ENCODE measurements at places on chromosomes 1 and 21. TPM values are rescaled to one million over a fixed set of nuclear protein-coding genes. Genes with fewer than 3 reads are reported as not detected.

- DNase-seq: no peak
- H3K4me1 ChIP-seq: no peaks in the 10 kb centered on the region
- no peaks in the 10 kb centered on the region for H3K27me3 ChIP-seq
- H3K27ac ChIP-seq: no peak overlapping the region
- H3K36me3 ChIP-seq: no peaks in the 10 kb centered on the region
- H3K4me3 ChIP-seq: no peak overlapping the region
These were observed 18.9 kb upstream of the IPP start for GRCh38 chr1:45769261-45769932.

- no peaks in the 10 kb centered on the region for H3K36me3 ChIP-seq
- no peak overlapping the region for H3K27ac ChIP-seq
- H3K27me3 ChIP-seq: no peaks in the 10 kb centered on the region
- DNase-seq: peak; percentile 40
- no peak overlapping the region for H3K4me3 ChIP-seq
These were observed 251.2 kb downstream of the RRAGC start for GRCh38 chr1:38608202-38608864.

DNA sequence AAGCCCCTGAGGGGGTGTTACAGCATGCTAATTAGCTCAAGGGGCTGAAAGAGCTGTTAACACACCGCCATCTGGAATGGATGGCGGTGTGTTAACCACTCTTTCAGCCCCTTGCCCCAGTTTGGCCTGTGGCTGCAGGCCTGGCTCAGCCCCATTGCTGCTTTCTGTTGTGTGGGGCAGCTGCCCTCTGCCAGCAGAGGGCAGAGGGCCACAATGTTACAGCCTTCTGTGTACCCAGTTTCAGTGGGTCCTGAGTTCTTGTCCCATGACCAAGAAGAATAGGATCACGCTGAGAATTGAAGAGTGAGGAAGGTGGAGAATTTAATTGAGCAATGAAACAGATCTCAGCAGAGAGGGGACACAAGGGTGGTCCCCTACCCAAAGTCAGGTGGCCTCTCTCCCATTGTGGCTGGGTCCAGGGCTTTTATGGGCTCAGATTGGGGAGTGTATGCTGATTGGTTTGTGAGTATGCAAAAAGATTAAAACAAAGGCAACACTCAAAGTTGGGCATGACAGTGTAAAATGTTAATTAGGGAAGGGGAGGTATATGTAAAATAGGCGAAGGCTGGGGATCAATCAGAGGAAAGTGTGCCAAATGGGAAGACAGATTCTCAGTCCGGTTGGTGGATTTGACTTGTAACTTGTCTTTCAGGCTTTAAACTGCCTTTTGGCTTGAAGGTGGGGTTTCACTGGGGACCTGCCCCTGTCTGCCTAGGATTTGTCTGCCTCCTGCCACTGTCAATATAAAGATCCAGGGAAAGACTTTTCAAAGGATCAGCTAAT lies 142.2 kb downstream of the RABGAP1L start:
- DNase-seq: no peak
- H3K4me1 ChIP-seq: no peaks in the 10 kb centered on the region
- H3K4me3 ChIP-seq: no peak overlapping the region
- no peaks in the 10 kb centered on the region for H3K27me3 ChIP-seq
- peaks cover 17% of the 10 kb centered on the region for H3K36me3 ChIP-seq
- no peak overlapping the region for H3K27ac ChIP-seq

DNA sequence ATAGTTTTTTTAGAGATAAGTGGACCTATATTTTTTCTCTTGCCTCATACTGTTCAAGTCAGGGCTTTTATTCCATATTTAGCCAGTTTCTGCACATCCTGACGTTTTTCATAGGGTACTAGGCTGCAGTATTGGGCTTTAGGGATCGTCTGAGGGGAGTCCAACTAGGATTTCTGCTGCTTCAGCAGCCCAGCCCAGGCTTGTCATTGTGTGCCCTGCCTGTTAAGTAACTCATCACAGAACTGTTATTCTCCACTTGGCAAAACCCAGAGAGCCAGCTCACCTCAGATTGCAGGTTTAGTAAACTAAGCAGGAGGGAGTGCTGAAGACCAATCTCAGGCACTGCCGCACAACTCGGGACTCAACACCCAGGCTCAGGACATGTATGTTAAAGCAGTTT lies 2.8 kb downstream of the GALNT2 start:
- H3K27ac ChIP-seq: no peak overlapping the region
- H3K27me3 ChIP-seq: no peaks in the 10 kb centered on the region
- H3K4me3 ChIP-seq: peak overlapping the region; percentile 86
- peaks cover 73% of the 10 kb centered on the region for H3K4me1 ChIP-seq
- peak; percentile 49 for DNase-seq
- no peaks in the 10 kb centered on the region for H3K36me3 ChIP-seq

DNA sequence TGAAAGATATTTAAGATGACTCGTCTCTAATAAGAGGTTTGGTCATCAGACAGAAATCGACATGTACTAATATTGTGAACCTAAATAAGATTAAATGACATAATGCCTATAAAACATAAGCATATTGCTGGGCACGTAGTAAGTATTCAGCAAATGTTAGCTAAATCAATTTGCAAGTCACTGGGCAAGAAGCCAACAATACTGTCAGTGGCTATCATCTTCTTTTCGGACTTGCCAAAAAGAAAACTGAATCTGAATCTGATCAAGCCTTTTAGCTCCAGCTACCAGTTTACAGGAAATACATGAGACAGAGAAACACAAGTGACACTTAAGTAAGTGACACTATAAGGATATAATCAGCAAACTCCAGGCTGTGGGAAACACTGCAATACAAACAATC lies 46.0 kb downstream of the RPL5 start:
- DNase-seq: no peak
- H3K4me3 ChIP-seq: no peak overlapping the region
- no peaks in the 10 kb centered on the region for H3K4me1 ChIP-seq
- no peaks in the 10 kb centered on the region for H3K36me3 ChIP-seq

DNA sequence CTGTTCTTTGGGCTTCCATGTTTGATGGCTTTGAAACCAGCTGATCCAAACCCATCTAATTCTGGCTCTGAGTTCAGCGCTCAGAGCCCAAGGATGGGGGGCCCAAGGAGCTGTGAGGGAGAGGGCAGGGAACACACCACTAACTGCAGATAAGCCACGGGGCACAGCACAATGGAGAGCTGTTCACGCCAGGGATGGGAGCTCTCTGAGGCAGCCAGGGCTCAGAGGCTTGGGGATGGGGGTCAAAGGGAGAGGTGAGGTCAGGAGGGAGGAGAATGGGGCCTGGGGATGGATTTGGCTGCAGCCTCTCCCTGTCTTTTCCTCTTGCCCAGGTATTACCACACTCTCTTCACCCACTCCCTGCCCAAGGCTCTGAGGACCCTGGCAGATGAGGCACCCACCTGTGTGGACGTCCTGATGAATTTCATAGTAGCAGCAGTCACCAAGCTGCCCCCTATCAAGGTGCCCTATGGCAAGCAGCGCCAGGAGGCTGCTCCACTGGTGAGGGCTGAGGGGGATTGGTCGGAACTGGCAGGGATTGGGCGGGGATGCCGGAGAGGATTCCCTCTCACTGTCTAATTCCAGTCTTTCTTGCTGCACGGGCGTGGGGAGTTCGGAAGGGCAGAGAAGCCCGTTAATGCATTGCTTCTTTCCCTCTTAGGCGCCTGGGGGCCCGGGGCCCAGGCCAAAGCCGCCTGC lies 11.3 kb downstream of the SLC30A2 start:
- DNase-seq: no peak
- H3K27me3 ChIP-seq: no peaks in the 10 kb centered on the region
- peak overlapping the region; percentile 85 for H3K27ac ChIP-seq
- peaks cover 13% of the 10 kb centered on the region for H3K4me1 ChIP-seq
- no peaks in the 10 kb centered on the region for H3K36me3 ChIP-seq

GRCh38 chr1:88802404-88802803 lies 89.0 kb downstream of the GTF2B start:
- no peaks in the 10 kb centered on the region for H3K27me3 ChIP-seq
- H3K36me3 ChIP-seq: no peaks in the 10 kb centered on the region
- no peak for DNase-seq
- no peak overlapping the region for H3K27ac ChIP-seq
- no peak overlapping the region for H3K4me3 ChIP-seq

DNA sequence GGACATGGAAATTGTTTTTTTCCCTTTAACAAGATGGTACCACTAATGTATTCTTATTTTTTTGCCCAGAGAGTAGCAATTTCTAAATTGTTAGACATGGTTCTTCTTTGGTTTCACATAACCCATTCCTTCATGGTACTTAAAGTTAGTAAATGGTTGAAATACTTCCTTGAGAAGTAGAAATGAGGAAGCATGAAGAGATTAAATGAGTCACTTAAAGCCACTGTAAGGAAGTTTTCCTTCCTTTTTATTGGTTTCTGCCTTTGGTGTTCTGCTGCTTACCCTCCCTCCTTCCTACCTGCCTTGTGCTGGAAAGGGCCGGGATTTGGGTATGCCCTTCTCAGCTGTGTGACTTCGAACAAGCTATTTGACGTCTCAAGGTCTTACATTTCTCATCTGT lies 101.0 kb downstream of the KIF26B start:
- no peak overlapping the region for H3K27ac ChIP-seq
- H3K27me3 ChIP-seq: no peaks in the 10 kb centered on the region
- H3K4me1 ChIP-seq: no peaks in the 10 kb centered on the region
- no peaks in the 10 kb centered on the region for H3K36me3 ChIP-seq
- no peak overlapping the region for H3K4me3 ChIP-seq
- no peak for DNase-seq

DNA sequence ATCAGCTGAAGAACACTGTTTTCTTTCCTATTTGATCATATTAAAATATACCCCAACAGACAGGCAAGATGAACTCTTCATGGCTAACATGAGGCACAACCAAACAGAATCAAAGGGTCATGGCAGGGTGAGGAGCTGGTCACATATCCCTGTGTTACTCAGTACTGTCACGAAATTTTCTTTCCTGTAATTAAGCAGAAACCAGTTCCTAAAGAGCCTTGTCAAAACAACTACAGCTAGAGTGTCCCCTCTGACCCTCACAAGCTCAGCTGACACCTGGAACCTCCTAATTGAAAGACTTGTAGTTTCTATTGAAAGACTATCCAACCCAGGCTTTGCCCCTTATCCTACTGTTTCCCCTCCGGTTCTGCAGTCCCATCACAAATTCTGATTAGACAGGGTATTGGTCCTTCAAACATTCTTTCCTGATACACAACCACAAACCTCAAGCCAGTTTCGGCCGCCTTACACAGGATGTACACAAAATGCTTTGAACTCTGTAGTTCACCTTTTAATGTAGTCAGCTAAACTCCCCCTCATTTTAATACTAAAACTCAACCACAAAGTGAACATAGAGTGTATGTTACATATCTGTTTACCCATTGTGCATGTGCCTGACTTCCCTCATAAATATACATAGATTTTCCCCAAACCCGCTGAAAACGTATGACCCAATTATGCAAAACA lies 651.9 kb downstream of the MRPL39 start:
- H3K4me1 ChIP-seq: no peaks in the 10 kb centered on the region
- H3K4me3 ChIP-seq: no peak overlapping the region
- no peaks in the 10 kb centered on the region for H3K27me3 ChIP-seq
- no peaks in the 10 kb centered on the region for H3K36me3 ChIP-seq

DNA sequence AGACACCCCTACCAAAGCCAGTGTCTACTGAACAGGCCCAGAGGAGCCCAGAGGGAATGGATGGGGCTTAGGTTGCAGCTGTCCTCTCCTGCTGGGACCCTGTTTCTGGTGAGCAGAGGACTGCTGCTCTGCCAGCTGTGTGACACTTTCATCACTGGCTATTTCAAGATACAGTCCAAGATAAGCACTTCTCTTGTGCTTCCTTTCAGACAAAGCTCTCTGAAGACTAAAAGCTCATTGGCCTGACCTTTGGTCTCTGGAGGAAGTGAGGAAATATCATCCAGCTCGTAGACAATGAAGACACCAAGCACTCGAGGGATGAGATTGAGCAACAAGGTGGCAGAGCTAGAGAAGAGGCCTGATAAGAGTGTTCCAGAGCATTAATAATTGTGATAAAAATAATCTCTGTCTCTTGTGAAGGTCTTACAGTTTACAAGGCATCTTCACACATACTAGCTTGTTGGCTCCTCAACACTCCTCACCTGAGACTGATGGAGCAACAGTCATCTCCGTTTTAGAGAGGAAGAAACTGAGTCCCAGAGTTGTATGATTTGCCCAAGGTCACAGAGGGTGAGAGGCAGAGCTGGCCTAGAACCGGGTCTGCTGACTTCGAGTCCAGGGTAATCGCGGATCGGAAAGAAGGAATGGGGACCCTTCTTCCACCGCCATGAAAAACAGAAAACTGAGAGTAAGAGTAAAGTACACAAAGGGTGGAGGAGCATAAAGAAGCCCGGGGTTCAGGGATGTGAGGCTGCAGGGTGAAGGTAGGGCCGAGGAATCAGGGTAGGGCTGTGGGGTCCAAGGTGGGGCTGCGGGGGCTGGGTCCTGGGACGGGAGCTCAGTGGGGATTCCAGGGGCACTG lies 666 bp downstream of the PAFAH2 start:
- no peaks in the 10 kb centered on the region for H3K36me3 ChIP-seq
- H3K4me3 ChIP-seq: peak overlapping the region; percentile 76
- DNase-seq: no peak
- H3K4me1 ChIP-seq: peaks cover 20% of the 10 kb centered on the region
- peak overlapping the region; percentile 84 for H3K27ac ChIP-seq
- no peaks in the 10 kb centered on the region for H3K27me3 ChIP-seq

- no peak overlapping the region for H3K4me3 ChIP-seq
- H3K36me3 ChIP-seq: peaks cover 8% of the 10 kb centered on the region
- H3K4me1 ChIP-seq: no peaks in the 10 kb centered on the region
- H3K27ac ChIP-seq: no peak overlapping the region
- DNase-seq: no peak
- no peaks in the 10 kb centered on the region for H3K27me3 ChIP-seq
These were observed 16.5 kb downstream of the CLDN19 start for GRCh38 chr1:42723511-42723910.

DNA sequence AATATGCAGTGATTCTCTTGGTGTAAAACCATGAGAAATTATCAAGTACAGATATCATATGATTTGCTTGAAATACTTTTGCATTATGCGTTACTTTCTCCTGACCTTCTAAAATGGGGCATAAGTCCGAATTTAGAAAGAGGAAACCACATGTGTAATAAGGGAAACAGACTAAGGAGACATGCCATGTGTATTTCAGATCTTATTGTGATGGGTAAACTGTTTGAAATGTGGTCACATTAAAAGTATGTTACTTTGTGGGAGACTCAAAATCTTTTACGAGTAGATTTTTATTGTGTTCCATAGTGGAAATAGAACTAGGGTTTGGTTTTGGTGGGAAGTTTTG lies 173.0 kb downstream of the NFIA start:
- H3K36me3 ChIP-seq: no peaks in the 10 kb centered on the region
- H3K4me3 ChIP-seq: peak overlapping the region; percentile 39
- no peaks in the 10 kb centered on the region for H3K27me3 ChIP-seq
- H3K4me1 ChIP-seq: peaks cover 34% of the 10 kb centered on the region

GRCh38 chr1:44929531-44929930 lies 56.9 kb downstream of the EIF2B3 start:
- peaks cover 23% of the 10 kb centered on the region for H3K4me1 ChIP-seq
- no peak overlapping the region for H3K27ac ChIP-seq
- DNase-seq: no peak
- no peaks in the 10 kb centered on the region for H3K27me3 ChIP-seq

GRCh38 chr1:223338811-223339746 lies 24.9 kb downstream of the SUSD4 start:
- no peak for DNase-seq
- H3K36me3 ChIP-seq: no peaks in the 10 kb centered on the region
- H3K27me3 ChIP-seq: no peaks in the 10 kb centered on the region
- H3K4me1 ChIP-seq: peaks cover 7% of the 10 kb centered on the region

Gene CIART
- total RNA-seq: 6.6 TPM

Gene NPR1
- 45.9 TPM for total RNA-seq

Gene PLA2G2C
- not detected for total RNA-seq

Gene FUCA1
- total RNA-seq: 10.6 TPM

Gene MIA3
- 24.3 TPM for total RNA-seq
